Anterior cingulate cortex (tissue), 58 donors: ENCODE measurements at places on chromosomes 5 and 9.

DNA sequence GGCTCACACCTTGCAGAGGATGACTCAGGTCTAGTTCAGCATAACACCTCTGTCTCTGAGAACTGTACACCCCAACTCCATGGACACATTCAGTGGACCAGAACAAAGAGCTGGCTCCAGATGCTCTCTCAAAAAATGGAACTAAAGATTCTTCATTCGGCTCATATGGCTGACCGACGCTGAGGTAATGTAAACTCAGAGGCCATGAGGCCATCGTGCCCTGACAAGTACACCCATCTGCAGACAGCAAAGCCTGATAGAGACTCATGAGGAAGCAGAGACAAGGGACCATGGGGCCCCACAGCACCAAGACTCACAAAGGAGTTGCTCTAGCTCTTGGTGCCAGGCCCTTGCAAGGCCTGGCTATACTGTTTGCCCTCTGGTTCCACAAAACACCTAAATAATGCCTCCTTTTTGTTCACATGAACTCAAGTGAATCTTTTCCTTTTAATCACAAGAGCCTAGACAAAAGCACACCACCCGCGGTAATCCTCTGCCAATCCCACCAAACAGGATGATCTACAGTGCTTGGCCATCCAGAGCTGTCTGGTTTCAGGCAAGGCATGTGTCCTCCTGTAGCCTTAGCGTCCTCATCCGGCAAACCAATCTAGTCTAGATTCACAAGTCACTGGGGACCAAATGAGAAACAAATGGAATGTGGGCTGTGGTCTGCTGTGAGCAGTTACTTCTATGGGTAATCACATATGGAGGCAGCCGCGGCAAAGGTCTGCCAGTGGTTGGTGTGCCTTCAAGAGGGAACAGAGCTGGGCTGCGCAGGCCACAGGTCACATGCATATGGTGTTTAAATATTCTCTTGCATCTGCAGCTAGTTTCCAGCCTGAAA, 22.7 kb downstream of the MED27 start:
- no peak for DNase-seq

GRCh38 chr5:181223729-181224389, 778 bp downstream of the TRIM41 start:
- DNase-seq, result no peak

DNA sequence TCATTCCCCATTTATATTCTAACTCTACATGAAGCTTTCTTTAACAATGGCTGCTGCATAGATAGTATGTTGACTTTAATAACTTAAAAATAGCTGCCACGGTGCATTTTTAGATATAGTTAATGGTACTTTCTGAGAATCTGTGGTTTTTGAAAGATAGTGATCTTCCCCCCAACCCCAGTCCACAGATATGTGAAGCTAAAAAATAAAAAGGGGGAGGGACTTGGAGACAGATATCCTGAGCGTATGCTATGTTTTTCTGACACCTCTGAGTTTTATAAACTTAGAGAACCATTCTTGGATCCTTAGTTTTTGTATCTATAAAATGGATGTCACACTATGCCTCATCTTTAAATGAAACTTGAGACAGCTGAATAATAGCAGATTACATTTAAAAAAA, 120.5 kb downstream of the SNX18 start:
- no peak for DNase-seq

DNA sequence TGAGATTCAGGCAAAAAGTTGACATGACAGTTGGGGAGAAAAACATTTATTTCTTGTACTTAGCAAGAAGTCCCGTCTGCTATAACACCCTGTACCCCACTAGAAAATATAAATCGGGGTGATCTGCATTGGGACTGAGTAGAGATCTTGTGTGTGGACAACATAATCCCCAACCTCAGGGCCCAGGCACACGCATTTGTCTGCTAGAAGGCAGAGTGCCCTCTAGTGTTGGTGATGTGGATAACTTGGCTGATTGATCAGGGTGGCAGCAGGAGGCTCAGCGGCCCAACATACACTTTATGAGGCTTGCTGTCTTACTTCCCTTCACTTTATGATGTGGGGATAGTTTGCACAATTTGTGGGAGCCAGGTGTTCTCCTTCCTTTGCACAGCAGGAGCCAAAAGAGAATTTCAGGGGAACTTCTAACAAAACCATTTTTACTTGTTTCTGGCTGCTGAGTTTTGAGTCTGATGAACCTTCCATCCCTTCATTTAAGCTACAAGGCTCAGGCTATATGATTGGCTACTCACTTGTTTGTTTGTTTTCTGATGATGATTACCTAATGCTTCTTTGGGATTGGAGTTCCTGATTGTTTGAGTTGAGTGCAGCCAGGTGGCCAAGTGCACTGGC, 263.2 kb downstream of the DMAC1 start:
- peak; percentile 13 for DNase-seq

DNA sequence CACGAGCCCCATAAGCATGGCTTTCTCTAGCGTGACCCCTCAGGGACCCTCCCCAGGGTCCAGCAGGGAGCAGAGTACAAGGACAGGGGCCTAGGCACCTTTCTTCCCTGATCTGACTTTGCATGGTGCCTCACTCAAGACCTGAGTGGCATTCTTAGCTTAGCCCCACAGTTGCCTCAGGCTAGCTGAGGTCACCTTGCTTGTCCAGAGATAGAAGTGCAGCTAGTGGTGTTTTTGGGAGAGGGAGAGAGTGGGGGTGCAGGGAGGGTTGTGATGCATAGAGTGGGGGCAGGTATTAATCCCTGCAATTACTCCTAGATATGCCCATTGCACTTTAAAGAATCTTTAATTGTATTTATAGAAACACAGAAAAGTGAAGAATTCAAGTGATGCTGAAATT, 8.4 kb upstream of the TRIO start:
- DNase-seq, result no peak
